ENCODE measurements at places on chromosomes 2 and 18.

- no peak for DNase-seq
These were observed 41.9 kb downstream of the LPIN2 start for GRCh38 chr18:2970772-2971659.

DNA sequence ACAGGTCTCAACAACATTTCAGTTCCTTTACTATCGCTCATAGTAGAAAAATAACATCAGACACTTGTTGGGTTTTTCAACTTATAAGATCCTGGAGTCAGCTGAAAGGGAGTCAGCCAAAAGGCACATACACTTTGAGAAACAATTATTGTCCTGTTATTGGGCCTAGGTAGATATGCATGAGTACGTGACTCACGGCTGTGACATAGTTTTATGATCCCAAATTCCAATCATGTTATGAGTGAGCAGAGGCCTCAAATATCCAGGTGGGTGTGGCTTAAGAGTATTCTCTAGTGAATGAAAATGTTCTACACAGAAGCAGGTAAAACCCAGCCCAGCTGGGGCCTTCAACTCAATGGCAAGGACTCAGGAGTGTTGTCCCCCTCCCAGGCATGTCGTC lies 27.2 kb downstream of the SERPINB8 start:
- DNase-seq, result no peak

GRCh38 chr2:43212216-43212835 lies 14.1 kb downstream of the ZFP36L2 start:
- DNase-seq, result no peak

GRCh38 chr2:204184226-204184625 lies 247.7 kb downstream of the ICOS start:
- DNase-seq, result no peak

- no peak for DNase-seq
These were observed 35.4 kb downstream of the BARD1 start for GRCh38 chr2:214774108-214774507.

DNA sequence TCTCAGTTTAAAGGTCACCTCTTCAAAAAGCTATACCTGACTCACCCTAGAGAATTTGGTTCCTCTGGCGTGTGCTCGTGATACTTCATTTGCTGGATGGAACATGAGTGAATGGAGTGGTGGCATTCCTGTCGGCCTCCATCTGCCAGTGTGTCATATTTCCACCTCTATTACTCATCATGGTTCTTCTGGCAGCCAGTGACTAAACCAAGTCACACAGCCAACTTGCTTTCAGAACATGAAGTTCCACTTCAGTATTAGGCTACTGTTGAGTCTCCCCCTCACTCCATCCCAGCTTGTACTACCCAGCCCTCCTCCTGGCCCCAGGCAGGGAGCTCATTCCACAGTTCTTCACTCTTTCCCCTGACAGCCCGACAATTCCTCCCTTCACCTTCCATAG lies 169.8 kb downstream of the MREG start:
- DNase-seq, result no peak

DNA sequence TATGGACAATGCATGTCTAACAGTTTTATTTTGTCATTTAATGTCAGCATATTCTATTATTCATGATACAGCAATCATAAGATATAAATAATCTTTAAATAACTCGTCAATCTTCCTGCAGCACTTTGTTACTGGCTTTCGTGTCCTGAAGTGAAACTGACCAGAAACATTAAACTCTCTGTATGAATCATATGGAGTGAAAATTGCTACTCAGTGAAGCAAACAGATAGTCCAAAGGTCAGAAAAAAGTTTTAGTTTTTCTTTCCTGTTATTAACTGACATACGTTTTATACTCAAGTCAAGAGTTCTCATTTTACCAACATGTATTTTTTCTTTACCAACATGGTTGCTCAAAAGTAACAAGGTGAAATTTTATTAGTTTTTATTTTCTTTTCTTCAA lies 106.8 kb upstream of the GALNT5 start:
- DNase-seq, result no peak

Measured in activated T-cell treated with anti-CD3 and anti-CD28 coated beads for 1 hour (primary cell).